ENCODE measurements at places on chromosomes 4 and X.

DNA sequence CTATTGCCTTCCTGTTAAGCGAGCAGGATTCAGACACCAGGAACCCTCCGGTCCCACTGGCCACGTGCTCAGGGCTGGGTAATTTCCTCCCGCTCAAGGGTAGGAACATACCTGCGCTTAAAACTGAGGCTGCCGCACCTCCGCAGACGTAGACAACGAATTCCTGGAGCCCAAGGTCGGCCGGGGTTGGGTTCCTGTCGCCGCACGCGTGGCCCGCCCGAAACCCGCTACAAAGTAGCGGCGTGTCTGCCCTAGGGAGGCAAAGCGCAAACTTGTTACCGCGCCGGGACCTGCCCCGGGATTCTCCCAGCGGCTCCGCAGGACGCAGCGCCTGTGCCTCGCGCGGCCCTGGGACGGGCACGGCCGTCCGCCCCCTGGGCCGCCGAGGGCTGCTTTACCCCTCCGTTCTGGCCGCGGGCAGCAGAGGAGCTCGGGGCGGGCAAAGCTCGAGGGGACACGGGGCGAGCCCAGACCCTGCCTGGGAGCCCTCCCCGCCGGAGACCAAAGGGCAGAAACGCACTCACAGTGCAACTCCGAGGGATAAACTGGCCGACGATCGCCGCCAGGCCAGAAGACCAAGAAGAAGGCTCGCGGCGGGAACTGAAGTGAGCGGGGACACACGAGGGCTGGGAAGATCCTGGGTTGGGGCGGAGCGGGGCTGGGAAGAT, at the start of gene ERVMER34-1:
Gene ERVMER34-1 (minus strand): TSS at position 607 of the 668 bp plus-strand sequence. CDS start 5,905 bp downstream, outside the sequence.
- DNase-seq: no peak

- DNase-seq: no peak
Measured at GRCh38 chr4:726838-727237, 21.2 kb downstream of the PCGF3 start.

DNA sequence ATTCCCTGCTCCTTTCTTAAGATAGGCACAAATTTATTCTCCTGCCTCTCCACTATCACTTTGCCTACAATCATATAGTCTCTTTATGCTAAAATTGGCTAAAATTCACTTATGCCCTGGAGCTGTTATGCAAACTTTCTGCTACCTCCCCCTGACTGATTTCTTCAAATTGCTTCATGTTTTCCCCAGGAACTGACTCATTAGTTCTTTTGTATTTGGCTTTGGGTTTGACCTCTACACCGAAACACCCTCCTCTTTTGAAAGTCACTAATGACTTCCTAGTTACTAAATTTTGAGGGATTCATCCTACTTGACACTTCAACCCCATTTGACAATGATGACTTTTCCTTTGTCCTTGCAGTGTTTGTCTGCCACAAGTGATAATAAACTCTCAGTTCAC, 222.6 kb downstream of the NDST4 start:
- no peak for DNase-seq

DNA sequence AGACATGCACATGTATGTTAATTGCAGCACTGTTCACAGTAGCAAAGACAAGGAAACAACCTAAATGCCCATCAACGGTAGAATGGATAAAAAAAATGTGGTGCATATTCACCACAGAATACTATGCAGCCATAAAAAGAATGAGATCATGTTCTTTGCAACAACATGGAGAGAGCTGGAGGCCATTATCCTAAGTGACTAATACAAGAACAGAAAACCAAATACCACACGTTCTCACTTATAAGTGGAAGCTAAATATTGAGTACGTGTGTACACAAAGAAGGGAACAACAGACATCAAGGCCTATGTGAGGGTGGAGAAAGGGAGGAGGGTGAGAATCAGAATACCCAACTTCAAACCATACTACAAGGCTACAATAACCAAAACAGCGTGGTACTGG, 17.4 kb upstream of the LNX1 start:
- no peak for DNase-seq

DNA sequence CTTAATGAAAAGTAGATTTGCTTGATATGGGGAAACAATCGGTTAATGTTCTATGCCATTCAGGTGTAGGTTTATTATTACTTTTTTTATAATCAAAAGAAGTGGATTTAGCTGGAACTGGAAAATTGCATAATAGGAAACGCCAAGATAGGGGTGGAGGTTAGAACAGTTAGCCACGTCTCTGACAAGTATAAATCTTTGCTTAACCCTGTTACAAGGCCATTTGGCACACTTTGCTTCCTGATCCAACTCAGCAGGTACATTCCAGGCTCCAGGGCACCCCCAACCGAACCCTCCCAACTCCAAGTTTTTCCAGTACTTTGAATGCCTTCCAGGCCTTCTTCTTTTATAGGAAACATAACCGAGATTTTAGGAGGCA, 50.6 kb upstream of the ACSL4 start:
- DNase-seq: no peak

DNA sequence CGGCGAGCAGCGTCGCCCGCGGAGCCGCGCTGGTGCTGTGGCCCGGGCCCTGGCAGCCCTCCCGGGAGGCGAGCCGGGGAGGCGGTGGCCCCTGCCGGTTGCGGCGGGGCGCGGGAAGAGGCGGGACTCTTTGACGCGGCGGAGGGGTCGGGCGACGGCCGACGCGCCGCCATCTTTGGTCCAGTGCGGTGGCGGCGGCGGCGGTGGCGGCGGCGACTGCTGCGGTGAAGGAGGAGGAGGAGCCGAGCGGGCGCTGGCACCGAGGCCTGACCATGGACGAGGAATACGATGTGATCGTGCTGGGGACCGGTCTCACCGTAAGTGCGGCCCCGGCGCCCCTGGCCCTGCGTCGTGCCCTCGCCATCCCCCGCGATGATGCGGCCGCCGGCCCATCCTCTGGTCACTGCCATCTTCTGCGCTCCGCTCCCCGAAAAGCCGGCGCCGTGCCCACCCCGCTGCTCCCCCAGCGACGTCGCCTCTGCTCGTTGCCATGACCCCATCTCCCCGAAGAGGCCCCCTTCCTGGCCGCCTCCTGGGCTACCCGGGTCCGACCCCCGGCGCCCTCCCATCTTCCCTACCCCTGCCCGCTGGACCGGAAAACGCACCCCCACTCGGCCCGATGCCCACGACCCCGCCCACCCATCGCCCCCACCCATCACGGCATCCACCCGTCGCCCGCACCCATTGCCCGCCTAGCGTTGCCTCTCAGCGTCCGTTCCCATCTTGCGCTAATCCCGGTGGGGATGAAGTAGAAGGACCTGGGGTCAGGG, at the start of gene GDI1:
Gene GDI1 (plus strand): TSS at position 172 of the 770 bp plus-strand sequence. CDS start 101 bp downstream, at position 273.
- DNase-seq: peak; percentile 71

DNA sequence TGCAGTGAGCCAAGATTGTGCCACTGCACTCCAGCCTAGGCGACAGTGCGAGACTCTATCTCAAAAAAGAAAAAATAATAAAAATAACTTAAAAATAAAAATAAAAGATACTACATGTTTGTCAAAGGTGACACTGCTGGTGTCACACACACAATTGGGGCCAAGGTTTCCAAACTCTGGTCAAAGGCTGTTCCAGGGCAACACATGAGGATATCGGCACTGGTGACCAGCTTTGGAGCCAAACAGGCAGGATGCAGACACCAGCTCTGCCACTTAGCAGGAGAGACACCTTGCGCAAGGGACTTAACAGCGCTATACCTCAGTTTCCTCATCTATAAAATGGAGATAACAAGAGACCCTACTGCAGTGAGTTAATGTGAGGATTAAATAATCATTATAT, 52.3 kb downstream of the CD99L2 start:
- DNase-seq: no peak

- DNase-seq: no peak
Measured at GRCh38 chr4:123340381-123340701, 56.3 kb upstream of the SPRY1 start.

- DNase-seq: no peak
Measured at GRCh38 chrX:23845351-23845817, 62.4 kb downstream of the APOO start.

GRCh38 chrX:51728202-51728601, 15.0 kb upstream of the GSPT2 start:
- DNase-seq: no peak

GRCh38 chr4:73007526-73008100, 61.9 kb downstream of the COX18 start:
- DNase-seq: no peak

DNA sequence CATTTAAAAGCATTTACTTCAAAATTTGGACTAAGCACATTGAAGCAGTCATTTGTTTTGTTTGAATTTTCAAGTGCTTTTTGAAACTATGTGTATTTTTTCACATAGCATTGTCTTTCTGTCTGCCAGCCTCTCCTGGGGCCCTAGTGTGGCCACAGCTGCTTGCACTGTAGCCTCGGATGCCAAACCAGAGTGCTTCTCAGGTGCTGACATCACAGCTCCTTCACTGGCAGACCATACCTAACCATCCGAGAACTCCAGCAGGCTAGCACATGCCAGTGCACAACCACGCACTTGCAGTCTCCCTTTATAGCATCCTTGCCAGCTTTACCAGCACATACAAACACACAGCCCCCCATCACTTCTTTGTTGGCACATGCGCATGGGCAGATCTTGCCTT, 1019.7 kb downstream of the STPG2 start:
- no peak for DNase-seq

- no peak for DNase-seq
Measured at GRCh38 chr4:15427161-15427560, 672 bp upstream of the C1QTNF7 start.

- no peak for DNase-seq
Measured at GRCh38 chr4:119735165-119735651, 106.6 kb upstream of the PDE5A start.

- peak; percentile 58 for DNase-seq
Measured at GRCh38 chr4:87038837-87039615, 104.2 kb downstream of the AFF1 start.

DNA sequence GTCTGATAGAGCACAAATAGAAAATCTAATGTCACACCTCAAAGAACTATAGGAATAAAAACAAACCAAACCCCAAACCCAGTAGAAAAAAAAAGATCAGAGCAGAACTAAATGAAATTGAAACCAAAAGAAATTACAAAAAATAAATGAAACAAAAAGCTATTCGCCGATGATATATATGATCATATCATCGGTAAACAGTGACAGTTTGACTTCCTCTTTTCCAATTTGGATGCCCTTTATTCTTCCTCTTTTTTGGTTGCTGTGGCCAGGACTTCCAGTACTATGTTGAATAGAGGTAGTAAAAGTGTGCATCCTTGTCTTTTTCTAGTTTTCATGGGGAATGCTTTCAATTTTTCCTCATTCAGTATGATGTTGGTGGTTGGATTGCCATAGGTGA, 215.3 kb upstream of the AR start:
- DNase-seq: no peak

- no peak for DNase-seq
Measured at GRCh38 chr4:25528391-25528790, 127.3 kb upstream of the SLC34A2 start.

DNA sequence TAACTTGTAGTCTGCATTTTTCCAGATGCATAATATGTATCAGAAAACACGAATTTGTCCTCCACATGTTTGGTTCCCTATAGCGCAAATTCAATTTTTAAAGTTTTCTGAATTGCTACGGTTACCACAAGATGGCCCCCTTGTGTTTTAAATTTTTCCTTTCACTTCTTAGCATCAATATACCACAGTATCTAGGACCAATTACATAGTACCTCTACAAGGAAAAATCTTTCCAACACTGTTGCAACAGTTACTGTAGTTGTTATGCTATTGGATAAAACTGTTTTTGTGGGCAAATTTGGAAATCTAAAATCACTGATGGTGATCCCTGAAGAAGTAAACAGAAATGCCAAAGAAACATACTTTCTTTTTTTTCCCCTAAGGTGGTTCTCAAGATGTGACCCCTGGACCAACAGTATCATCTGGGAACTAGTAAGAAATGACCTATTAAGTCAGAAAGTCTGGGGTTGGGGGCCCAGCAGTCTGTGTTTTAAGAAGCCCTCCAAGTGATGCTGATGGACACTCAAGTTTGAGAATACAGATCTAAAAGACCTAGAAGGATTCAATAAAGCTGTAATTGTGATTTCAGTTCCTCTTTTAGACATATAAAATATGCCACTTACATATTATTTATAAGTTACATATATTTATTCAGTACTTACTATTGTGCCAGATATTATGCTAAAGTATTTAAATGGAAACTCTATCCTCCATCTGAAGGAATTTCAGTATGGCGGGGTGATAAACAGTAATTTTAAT, 3.1 kb downstream of the ZGRF1 start:
- no peak for DNase-seq

GRCh38 chr4:25938366-25938765, 24.3 kb downstream of the SMIM20 start:
- no peak for DNase-seq

DNA sequence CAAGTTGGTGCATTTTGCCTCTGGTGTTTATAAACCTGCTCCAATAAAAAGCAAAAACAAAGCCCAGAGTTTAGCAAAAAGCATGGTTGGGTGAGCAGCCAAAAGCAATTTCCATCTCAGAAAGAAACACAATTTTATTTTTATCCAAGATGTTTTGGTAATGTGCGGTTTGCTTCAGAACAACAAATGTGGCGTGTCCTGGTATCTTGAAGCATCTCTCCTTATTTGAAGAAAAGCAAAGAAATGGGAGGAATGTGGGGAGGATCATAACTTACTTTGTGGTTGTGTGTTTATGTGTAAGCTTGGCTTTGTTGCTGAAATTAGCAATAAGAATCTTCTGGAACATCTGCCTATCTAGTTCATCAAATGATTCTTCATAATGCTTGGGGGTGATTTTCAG, 88.3 kb upstream of the DDX3X start:
- no peak for DNase-seq

Data from WERI-Rb-1 (cell line).